ENCODE measurements at places on chromosomes 12 and 14. TPM values are rescaled to one million over a fixed set of nuclear protein-coding genes. Genes with fewer than 3 reads are reported as not detected.

GRCh38 chr14:104171895-104172294 is 33.5 kb downstream of the KIF26A start:
- peak; percentile 76 for DNase-seq

DNA sequence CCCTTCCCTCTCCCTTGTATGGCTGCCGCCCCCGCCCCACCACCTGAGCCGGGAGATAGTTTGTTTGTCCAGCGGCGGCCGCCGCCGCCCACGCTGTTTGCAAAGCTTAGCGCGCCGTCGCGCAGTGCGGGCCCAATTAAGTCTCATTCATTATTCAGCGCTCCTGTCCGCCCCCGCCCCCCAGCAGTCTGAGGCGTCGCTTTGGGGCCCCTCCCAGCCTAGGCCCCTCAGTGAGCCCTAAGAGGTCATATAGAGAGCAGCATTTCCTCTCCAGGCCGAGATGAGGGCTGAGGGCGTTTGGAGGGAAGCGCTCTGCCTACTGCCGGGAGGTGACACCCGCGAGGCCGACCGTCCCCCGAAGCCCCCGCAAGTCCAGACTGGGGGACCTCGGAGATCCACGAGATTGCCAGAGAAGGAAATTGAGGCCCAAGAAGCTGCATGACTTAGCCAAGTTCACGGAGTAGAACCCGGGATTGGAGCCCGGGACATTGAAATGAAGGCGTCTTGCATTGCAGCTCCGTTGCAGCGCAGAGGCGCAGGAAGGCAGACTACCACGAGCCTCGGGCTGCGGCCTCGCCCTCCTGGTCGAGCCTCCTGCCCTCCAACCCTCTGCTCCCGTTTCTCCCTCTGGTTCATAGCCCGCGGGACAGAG is at the start of gene DNAJC22:
TSS of gene DNAJC22 (plus strand) at position 230 of the 652 bp plus-strand sequence. CDS start 1,985 bp downstream, outside the sequence.
- peak; percentile 57 for DNase-seq

The AMN1 gene
- polyA plus RNA-seq: 8.6 TPM

- DNase-seq: no peak
Observed at GRCh38 chr12:91422811-91423692, 240.4 kb upstream of the DCN start.

DNA sequence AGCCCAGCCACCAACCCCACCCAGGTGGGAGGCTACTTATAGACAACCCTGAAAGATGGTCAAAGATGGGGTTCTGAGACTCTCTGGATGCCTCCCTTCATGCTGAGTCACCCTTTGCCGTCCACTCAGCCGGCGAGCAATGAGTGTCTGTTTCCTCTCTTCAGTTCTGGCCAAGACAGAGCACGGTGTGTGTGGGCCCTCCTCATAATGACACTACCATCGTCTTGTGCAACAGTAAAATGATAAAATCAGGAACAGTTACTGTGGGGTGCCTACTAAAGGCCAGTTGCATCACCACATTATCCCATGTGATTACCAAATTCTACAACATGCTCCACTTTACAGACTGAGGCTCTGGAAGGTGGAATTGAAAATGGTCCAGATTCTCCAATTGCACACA is 7.0 kb upstream of the BDKRB1 start:
- DNase-seq: no peak

The GALNT6 gene
- 20.3 TPM for polyA plus RNA-seq

GRCh38 chr14:106809615-106810014 is 1283.2 kb downstream of the TMEM121 start:
- no peak for DNase-seq

The TSPAN19 gene
- 0.34 TPM for polyA plus RNA-seq

The ALG10B gene
- 0.54 TPM for polyA plus RNA-seq

The PMCH gene
- not detected for polyA plus RNA-seq

The ABCC9 gene
- polyA plus RNA-seq: not detected

- no peak for DNase-seq
Observed at GRCh38 chr12:24698972-24699371, 249.9 kb downstream of the BCAT1 start.

- DNase-seq: no peak
Observed at GRCh38 chr12:90013409-90013808, 304.8 kb upstream of the ATP2B1 start.

The AQP6 gene
- polyA plus RNA-seq: 0.09 TPM

GRCh38 chr12:15220915-15221885 is at the start of gene RERG:
TSS of gene RERG (minus strand) at chr12:15221417. CDS start at chr12:15217489, 3,928 bp downstream.
- DNase-seq: peak; percentile 88

DNA sequence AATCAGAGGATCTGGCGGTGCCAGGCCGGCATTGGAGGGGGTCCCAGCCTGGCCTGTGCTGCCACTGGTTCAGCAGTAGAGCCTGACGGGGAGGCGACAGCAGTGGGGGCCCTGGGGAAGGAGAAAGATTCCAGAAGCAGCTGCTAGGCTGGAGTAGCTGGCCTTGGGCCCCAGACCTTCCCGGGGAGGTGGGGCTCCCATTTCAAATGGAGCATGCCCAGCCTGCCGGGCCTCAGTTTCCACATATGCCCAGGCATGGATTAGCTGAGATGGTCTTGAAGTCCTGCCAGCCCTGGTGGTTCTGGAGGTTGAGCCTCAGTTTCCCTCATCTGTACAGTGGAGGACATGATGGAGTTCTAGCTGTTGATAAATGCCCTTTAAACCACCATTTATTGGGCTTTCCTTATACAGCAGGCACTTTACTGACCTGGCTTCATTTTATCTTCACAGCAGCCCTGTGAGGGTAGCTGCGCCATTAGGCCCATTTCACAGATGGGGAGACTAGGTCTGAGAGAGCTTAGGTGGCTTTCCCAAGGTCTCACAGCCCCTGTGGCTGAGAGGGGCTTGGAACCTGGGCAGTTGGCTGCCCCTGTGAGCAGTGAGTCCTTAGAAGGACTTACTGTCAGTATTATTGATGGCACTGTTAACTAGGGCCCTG is 21.8 kb downstream of the SH2B3 start:
- DNase-seq: no peak

DNA sequence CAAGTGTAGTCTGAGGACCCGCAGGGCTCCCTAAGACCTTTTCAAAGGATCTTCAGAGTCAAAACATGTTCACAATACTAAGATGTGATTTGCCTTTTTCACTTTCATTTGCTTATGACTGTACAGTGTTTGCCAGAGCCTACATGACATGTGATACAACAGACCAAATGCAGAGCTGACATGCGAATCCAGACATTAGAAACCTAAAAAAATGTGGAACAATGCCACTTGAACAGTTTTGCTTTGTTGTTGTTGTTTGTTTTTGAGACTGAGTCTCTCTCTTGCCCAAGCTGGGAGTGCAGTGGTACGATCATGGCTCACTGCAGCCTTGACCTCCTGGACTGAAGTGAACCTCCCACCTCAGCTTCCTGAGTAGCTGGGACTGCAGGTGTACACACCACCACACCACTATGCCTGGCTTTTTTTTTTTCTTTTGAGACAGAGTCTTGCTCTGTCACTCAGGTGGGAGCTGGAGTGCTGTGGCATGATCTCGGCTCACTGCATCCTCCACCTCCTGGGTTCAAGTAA is 5.3 kb upstream of the RAB35 start:
- peak; percentile 27 for DNase-seq

GRCh38 chr12:107775093-107775721 is 703 bp downstream of the ASCL4 start:
- DNase-seq: no peak

- DNase-seq: no peak
Observed at GRCh38 chr12:131591136-131591535, 119.8 kb upstream of the SFSWAP start.

Data from small intestine (tissue), 16 donors.